H7 (cell line): ENCODE measurements at places on chromosomes 6 and 20. TPM values are rescaled to one million over a fixed set of nuclear protein-coding genes. Genes with fewer than 3 reads are reported as not detected.

Gene SLC35F1
- total RNA-seq = 10.1 and 11.3 TPM in 2 replicates

Gene TTBK1
- total RNA-seq = not detected in 2 replicates

GRCh38 chr20:46894971-46895905 is 595 bp downstream of the EYA2 start:
- peak; percentile 46 for DNase-seq

DNA sequence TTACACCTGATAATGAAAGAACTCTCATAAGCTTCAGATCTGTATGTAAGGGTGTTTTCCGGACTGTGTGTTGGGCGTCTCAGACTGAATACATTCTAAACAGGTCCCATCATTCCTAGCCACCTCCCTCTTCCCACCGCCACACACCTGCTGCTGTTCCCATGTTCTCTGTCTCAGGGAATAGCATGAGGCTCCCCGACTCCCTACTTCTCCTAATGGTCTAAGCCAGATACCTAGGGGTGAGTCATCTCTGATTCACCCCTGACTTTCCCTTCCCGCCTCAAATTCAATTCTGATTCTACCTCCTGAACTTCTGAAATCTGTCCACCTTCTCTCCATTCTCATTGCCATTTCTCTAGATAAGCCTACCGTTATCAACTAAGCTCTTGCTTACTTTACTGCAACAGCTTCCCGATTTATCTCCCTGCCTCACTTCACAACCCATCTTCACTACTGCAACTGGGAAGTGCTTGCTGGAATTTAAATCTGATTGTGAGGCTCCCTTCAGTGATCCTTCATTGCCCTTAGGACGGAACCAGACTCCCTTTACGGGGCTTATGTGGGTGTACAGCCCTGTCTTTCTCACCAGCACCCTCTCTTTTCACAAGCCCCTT is 1.6 kb downstream of the TMEM14A start:
- DNase-seq = no peak

DNA sequence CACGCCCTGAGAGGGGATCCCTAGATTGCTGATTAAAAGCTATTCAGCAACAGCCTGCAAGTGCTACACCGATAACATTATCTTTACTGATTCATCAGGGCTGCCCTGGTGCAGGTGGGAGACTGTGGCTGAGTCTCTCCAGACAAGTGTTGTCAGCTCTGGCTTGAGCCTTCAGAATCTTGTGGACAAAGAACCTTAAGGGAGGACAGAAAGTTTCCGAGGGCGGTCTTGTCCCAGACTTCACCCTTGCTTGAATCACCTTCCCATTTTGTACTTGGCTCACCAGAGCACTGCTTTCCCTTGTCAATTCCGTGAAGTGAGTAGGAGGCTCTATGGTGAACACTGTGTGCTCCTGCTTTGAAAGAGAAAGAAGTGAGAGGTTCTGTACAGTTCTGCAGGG is 88.6 kb upstream of the PCSK2 start:
- no peak for DNase-seq

- peak; percentile 45 for DNase-seq
These were observed 48.5 kb downstream of the MYH7B start for GRCh38 chr20:35004051-35004725.

DNA sequence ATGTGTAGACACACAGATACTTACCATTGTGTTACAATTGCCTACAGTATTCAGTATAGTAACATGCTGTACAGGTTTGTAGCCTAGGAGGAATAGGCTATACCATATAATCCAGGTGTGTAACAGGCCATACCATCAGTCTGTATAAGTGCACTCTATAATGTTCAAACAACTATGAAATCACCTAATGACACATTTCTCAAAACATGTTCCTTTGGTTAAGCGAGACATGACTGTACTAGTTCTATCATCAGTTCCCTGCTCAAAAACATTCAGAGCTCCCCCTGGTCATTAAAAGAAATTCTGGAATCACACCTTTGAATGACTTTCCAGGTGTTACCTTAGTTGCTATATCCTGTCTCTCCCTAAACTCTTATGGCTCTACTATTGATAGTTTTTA is 70.4 kb upstream of the SLC2A12 start:
- no peak for DNase-seq

DNA sequence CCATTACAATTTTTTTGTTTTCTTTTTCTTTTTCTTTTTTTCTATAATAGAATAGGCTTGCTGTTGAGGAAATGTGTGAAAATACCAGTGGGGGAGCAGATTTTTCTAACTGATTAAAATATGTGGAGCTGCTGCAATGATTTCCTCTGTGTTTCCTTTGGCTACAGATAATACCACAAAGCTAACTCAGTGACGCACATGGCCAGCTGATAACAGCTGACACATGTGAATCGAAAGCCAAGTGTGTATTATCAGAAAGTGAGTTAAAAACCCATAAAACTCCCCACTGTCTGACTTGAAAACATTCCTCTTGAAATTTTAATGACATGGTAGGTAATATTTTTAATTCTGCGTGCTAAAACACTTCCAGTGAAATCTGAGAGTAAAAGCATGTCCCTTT is 70.8 kb upstream of the AHI1 start:
- no peak for DNase-seq

DNA sequence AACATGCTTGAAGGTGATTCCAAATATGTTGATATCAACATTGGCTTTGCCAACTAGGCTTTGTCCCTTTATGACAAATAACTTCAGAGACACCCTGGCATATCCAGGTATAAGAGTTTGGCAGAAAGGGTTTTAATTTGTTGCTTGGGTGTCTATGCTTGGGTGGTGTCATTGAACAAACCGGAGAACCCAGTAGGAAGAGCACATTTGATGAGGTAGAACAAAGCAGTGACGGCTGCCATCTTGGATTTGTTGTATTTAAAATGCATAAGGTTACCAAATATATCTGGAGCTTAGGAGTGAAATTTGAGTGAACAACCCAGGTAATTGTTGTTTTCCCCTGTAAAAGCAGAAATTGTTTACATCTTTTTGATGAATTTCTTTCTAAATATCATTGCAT is 503.7 kb upstream of the JARID2 start:
- no peak for DNase-seq

Gene MUC22
- not detected in 2 replicates for total RNA-seq

Gene RGL2
- total RNA-seq = 43.4 and 53.3 TPM in 2 replicates
